Adrenal gland (tissue), 19 donors: ENCODE measurements at places on chromosomes 6 and 20.
A peak's percentile ranks its signal among the peaks of the same experiment; 100 is the strongest.

GRCh38 chr6:88922775-88923548, 40.5 kb downstream of the RNGTT start:
- no peak for DNase-seq

DNA sequence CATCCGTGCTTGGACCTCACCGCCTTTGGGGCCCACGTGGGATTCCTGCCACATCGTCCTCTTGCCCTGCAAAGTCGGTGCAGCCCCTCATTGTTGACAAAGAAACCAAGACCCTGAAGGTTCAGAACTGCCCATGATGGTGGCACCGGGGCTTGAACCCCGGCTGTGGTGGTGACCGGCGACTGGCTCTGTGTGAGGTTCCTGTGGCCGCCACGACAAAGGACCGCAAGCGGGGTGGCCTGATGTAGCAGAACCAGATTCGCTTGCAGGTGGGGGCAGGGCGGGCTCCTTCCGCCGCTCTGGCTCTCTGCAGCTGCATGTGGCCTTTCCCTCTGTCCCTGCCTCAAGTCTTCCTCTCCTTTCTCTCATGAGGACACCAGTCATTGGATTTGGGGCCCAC, 28.7 kb downstream of the SLCO4A1 start:
- DNase-seq = no peak

GRCh38 chr20:58702161-58702510, 9.5 kb downstream of the NPEPL1 start:
- DNase-seq = peak; percentile 9

GRCh38 chr6:16105854-16106253, 23.0 kb upstream of the MYLIP start:
- DNase-seq = no peak

DNA sequence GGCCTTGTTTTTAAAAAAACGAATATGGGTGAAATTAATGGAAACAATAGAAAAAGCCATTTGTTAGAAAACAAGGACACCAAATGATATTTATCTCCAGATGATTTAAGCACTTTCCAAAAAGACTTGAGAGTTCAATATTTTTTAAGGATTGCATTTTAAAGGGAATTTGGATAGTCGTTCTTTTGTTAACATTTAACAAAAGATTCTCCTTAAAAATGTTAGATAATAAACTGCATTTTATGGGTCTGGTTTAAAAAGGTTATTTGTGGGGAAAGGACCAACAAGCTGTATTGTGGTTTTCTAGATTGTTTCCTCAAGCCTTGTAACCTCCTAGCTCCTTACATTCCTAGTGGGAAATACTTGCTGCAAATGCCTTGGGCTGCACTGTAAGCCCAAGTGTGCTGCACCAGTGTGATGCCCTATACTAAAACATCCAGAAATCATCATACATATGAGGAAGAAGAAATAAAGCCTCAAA, 1.5 kb upstream of the PHIP start:
- no peak for DNase-seq

GRCh38 chr6:39496915-39497314, 174.4 kb upstream of the KCNK16 start:
- peak; percentile 33 for DNase-seq

DNA sequence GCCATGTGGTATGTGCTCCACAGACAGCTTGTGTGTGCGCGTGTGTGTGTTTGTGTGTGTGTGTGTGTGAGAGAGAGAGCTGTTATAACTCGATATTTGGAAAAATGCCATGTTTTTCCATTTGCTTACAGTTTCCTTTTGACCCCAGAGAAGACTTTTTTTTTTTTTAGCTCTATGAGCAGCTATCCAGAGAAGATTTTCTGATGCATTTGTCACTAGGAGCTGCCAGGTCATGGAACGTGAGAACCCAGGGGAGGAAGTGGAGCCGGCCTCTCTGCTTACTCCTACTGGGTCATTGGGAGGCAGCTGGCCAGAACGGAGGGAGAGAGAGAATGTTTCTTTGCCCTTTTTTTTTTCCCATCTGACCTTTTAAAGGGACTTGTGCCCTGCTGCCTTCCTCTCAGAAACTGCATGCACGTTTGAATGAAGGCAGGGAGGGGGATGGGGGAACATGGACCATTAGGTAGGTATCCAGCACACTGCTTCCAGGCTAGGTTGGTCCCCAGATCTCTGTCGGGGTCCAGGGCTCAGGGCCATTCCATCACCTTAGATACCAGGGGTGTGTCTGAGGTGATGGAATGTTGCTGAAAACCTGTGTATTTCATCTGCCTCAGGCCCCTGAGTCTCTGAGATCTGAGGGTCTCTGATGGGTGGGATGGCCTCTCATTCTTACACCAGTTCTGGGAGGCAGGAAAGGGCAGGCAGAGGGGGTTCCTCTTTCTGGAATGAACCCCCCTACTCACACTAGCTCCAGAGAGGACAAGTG, 11.2 kb upstream of the MRPS18A start:
- peak; percentile 68 for DNase-seq

DNA sequence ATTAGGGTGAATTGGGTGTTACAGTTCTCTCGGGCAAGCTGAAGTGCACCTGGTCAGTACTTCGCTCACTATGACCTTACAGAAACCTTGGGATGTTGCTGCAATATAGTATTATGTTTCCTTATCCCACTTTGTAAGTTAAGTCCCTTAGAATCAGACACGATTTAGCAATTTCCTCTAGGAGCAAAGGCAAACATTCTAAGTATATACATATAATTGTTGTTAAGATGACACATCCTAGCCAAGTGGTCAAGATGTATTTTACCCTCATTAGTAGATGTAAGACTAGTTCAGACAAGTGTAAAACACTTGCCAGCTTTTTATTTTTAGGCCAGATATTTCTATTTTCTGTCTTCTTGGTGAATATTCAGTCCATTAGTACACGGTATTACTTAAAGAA, 31.1 kb upstream of the RGS17 start:
- DNase-seq = no peak

DNA sequence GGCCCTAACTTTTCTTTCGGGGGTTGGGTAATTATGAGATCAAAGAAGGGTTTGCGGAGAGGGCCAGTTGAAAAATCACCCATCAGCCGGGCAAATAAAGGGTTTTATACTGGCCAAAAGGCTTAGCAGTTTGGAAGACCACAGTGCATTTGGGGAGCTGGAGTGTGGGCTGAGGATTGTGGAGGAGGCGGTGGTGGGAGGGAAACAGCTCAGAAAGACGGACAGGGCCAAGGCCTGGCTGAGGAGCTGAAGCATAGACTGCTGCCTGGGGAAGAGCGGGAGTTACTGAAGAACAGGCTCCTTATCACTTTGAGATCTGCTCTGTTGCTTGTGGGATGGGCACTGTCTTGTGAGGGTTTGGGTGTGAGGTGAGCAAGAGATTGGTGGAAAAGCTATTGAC, 144.2 kb downstream of the CARMIL1 start:
- DNase-seq = no peak

GRCh38 chr6:12381587-12381986, 91.4 kb downstream of the EDN1 start:
- DNase-seq = no peak

GRCh38 chr6:115668211-115668610, 392.5 kb downstream of the FRK start:
- no peak for DNase-seq

DNA sequence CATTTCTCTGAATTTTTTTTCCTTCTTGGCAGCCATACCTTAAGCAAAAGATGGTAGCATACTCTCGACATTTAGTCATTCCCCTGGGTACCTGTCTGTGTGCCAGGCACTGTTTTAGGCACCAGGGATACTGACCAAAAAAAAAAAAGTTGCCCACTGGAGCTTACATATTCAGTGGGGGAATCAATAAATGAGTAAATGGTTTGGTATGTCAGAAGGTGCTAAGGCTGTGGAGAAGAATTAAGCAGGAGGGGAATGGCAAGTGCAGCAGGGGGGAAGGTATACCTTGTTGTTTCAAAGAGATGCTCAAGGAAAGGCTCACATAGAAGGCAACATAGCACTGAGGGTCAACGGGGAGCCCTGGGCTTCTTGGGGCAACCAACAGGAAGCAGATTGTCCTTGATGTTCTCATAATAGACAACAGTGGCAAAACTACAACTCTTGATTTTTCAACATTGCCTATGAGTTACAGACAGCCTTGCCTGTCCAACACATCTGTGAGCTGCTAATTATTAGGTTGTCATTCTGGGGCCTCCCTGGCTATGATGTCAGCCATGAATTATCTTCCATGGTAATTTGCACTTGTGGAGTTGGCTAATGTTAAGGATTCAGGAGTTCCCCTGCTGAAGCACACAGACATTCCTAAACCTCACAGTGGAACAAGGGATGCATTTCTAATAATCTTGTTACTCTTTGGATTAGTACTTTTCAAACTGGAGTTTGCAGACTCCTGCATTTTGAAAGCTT, 19.6 kb downstream of the NT5E start:
- no peak for DNase-seq

DNA sequence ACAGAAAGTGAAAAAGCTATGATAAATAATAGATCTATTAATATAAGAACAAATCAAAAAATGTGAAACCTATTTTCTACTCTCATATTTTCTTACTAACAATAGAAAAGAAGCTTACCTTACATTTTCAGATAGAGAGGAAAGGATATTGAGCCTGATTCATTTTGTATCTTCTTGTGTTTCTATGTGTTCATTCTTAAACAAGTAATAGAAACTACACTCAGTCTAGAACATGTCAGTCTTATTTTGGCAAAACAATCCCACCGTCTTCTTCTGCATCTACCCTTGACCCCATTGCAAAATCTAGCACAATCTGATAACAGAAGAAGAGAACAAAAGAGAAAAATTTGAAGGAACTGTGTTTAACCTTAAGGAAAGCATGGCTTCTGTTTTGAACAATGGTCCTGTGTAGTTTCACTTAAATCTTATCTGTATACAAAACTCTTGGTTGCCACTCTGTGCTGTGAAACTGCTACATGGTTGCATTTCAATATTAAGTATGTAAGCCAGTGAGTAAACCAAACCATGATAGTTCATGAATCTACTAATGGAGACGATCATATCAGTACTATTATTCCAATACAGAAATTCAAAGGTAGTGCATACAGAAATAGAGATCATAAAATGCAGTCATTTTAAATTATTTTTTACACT, 69.5 kb upstream of the LGSN start:
- no peak for DNase-seq

DNA sequence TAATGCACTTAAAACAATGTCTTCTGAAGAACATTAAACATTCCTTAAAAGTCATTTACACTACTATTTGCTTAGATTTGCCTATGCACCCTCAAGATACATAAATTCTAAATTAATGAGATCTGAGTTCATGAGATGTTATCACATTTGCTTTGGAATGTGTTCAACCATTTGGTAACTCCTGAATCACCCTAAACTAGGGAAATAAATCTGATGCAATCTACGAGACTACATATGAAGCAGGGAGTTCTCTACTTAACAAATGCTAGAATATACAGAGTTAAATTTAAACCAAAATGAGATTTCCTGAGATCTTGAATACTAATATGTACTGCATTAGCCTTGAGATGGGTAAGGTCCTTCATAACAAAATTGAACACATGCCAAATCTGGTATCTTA, 170.1 kb downstream of the CLIC5 start:
- DNase-seq = no peak

DNA sequence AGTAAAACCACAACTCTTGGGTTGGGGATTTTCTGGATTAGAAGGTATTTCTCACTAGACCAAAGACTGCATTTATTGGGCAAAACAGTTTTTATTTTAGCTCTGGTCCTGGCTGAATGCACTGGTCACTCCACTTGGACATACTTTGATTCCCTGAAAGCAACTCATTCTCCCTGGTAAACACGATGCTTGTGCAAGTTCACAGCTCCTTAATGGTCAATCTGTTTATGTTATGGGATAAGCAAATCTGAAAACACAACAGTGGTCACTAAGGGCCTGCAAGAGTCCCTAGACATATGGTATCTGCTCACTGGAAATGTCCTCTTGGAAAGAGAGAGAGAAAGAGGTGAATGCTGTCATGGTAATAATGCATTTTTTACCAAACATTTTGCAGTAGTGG, 559.8 kb downstream of the CDH26 start:
- no peak for DNase-seq
